Stimulated activated CD4-positive, alpha-beta T cell treated with anti-CD3 and anti-CD28 coated beads, Interleukin-15, amount 100 ng/mL, for 48 hours (primary cell): ENCODE measurements at places on chromosomes 5 and 9.

DNA sequence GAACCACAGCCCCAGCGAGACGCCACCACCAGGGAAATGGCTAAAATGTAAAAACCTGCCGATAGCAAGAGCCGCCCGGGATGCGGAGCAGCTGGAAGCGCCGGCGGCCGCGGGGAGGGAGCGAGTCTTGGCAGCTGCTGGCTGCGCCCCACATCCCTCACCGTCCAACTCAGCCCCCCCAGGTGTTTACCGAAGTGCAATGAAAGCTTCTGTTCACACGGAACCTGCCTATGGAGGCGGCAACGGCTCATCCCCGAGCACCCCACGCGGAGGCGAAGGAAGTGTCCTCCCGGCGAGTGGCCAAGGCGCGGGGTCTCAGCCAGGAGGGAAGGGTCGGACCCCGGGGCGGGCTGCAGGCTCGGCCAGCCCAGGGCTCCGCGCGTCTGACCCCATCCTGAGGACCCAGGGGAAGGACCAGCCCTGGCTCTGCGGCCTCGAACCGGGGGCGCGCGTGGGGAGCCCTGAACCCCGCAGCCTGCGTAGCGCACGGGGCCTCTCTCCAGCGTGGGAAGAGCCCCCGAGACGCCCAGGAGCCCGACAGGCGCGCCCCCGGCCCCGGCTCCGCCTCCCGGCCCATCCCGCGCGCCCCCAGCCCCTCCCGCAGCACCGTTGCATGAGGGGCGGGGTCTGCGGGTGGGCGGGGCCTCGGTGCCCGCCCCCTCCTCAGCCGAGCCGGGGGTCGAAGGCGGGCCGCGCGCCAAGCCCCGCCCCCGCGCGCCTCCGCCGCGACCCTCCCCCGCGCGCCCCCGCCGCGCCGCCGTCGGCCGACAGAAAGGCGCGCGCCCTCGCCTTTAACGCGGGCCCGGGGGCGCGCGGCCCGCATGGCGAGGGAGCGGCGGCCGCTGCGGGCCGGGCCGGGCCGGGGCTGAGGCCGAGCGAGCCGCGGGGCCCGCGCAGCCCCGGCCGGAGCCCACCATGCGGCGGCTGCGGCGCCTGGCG is at the start of gene DIPK1B:
TSS of gene DIPK1B (plus strand) at position 822 of the 939 bp plus-strand sequence. CDS start at position 916, 94 bp downstream.
- DNase-seq: no peak

- DNase-seq: no peak
Observed at GRCh38 chr9:129030191-129030590, 2.1 kb upstream of the SH3GLB2 start.

DNA sequence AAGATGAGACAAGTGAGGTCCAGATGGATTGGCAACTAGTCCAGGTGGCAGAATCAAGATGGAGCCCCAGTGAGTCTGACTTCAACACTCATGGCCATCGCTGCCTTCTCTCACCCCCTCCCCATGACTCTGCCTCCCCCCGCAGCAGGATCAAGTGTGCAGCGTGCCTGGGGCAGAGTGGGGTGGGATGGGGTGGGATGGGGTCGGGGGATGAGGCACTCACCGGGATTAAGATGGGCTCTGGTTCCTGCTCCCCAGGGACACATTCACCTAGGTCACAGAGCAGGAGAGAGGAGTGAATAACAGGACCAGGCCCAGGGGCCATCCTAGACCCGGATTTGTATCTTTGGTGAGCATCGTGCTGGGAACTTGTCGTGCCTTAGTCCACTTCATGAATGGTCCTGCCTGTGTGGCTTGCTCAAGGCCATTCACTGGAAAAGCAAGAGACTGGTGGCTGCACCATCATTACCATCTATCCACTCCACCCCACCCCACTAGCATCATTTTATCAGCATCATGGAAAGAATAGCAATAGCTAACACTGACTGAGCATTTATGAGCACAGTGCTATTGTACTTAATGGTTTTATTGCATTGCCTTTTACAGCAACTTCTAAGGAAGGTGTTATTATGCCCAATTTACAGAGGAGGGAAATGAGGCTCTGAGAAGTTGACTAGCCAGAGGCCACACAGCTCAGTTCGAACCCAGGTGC is 8.5 kb downstream of the AMBP start:
- no peak for DNase-seq

GRCh38 chr9:15187589-15187988 is 119.4 kb downstream of the TTC39B start:
- no peak for DNase-seq

- no peak for DNase-seq
Observed at GRCh38 chr9:86075132-86076109, 23.9 kb downstream of the GOLM1 start.

GRCh38 chr5:98301547-98301946 is 471.9 kb upstream of the RGMB start:
- DNase-seq: no peak

- DNase-seq: no peak
Observed at GRCh38 chr9:82621447-82621846, 441.5 kb downstream of the RASEF start.

GRCh38 chr9:36222449-36222848 is 31.7 kb downstream of the CLTA start:
- DNase-seq: no peak

- DNase-seq: no peak
Observed at GRCh38 chr9:128151309-128152132, 2.3 kb downstream of the LCN2 start.

- no peak for DNase-seq
Observed at GRCh38 chr9:382383-382782, 167.7 kb downstream of the DOCK8 start.

- no peak for DNase-seq
Observed at GRCh38 chr9:13863112-13863511, 450.8 kb downstream of the NFIB start.

DNA sequence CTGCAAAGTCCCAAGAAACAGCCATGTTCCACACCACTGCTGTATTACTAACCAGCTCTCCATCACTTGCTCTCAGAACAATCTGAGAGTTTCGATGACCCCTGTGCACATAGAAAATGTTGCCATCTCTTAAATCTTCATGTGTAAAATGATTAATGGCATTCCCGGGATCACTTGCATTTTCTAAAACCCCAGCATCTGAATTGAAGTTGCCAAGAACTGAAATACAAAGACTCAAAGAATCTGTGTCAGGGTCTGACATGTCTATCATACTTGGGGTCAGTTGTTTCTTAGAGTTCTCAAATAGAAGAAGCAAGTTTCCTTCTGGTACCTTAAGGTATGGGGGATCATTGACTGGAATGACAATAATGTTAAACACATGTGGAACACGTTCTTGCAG is 115.1 kb downstream of the ESM1 start:
- no peak for DNase-seq

- no peak for DNase-seq
Observed at GRCh38 chr5:181086026-181086883, 44.7 kb downstream of the OR2V1 start.

DNA sequence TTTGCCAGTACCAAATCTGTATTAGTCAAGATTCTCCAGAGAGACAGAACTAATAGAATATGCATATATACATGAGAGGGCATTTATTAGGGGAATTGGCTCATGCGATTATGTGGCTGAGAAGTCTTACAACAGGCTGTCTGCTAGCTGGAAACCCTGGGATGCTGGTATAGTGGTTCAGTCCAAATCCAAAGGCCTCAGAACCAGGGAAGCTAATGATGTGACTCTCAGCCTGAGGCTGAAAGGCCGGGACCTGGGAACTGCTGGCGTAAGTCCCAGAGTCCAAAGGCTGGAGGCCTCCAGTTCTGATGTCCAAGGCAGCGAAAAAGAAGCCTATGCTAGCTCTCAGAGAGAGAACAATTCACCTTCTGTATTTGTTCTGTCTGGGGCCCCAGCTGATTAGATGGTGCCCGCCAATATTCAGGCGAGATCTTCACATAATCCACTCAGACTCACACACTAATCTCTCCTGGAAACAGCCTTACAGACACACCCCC is 84.1 kb downstream of the KIAA1958 start:
- DNase-seq: no peak

DNA sequence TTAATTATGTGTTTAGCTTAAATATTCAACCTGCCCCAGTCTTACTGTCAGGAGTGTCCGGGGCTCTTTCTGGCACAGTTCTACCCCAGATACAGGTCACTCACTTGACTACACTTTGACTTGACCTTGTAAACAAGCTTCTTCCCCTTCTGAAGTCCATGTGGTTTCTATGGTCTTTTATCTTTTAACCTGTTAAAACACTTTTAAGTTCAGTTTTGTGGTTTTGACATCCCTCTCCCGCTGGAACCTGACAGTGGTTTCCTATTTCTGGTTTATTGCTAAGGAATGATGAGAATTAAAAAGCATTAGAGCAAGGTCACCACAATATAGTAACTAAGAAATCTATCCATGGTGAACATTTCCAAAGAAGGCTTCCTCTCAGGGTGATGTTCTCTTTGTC is 300.1 kb downstream of the TMEM167A start:
- DNase-seq: no peak

DNA sequence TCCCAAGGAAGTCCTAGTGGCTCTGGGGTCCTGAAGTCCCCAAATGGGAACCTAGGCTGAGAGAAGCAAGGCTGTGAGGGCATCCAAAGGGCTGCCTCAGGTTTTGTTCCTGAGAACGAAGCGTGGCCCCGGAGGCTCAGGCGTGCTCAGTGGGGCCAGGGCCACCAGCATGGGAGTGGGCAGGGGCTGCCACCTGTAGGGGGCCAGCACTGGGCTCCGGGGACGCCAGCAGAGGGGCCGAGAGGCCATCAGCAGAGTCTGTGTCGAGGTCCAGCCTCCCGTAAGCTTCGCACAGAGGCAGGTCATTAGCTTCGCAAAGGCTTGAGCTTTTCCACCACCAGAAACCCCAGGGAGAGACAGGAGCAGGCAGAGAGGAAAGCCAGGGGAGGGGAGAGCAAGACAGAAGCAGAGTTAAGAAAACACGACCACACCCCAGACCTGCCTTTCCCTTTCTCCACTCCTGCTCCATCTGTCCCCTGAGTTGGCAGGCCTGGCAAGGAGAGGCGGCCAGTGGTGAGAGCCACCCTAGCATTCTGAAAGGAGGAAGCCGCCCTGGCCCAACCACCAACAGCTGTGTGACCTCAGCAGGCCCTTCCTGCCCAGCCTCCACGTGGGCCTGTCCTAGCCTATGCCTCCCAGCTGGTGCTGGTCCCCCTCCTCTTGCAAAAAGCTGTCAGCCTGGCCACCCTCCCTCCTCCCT is 5.5 kb upstream of the SURF6 start:
- no peak for DNase-seq

GRCh38 chr5:142716963-142717362 is 31.1 kb upstream of the FGF1 start:
- peak; percentile 10 for DNase-seq

- DNase-seq: no peak
Observed at GRCh38 chr5:80268916-80269315, 13.1 kb upstream of the SERINC5 start.

DNA sequence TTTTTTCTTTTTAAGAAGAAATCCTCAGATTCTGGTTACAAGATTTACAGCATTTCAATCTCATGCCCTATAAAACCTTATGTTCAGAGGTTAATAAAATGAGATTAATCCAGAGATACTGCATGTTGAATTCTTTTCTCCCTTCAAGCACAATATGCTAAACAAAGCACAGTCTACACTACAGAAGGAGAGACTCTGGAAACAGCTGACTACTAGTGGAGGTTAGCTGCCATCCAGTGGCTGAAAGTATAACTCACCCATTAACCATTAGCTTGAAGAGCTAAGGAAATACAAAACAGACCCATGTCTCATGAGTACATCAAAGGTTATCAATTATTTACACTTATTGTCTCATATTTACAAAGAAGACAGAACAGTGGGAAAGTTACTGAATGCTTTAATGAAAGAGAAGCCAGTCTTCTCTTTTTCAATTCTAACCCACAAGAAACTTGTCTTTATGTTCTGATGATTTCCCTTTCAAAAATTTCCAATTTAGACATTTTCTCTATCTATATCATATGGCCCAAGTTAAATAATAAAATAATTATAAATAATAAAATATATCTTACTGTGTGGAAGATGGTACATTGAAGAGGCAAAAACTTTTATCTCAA is 12.7 kb upstream of the DNAH5 start:
- no peak for DNase-seq

GRCh38 chr9:15718423-15718822 is 165.6 kb downstream of the CCDC171 start:
- DNase-seq: no peak

DNA sequence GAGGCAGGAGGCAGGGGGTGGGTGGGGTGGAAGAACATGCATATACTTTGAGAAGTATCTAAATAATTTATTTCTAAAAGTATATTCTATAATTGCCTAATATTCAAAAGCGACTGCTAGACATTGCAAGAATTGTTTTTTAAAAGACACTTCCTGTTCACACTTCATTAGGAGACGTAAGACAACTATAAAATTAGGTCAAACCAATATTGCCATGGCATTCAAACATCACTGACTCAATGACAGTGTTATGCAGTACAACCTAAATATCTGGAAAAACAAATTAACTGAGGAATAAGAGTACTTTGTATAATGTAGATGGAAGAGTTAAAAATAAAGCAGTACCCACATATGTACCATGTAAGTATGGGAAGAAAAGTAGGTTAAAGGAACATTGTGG is 4.5 kb downstream of the CCNH start:
- no peak for DNase-seq

- DNase-seq: no peak
Observed at GRCh38 chr5:33720176-33720575, 171.6 kb downstream of the ADAMTS12 start.

DNA sequence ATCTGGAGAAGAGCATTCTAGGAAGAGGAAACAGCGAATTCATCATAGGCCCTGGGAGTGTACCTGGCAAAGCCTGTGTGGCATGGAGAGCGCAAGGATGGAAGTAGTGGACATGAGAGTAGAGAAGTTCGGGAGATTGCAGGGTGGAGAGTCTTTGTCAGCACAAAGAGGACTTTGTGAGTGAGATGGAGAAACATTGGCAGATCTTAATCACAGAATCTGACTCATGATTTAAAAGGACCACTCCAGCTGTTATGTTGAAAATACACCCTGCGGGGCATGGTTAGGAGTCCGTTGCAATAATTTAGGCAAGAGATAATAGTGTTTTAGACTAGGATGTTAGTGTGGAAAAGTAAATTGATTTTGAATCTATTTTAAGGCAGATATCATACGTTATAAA is 116.9 kb downstream of the HACD4 start:
- DNase-seq: no peak

- DNase-seq: no peak
Observed at GRCh38 chr5:71666321-71666720, 52.8 kb upstream of the CARTPT start.

DNA sequence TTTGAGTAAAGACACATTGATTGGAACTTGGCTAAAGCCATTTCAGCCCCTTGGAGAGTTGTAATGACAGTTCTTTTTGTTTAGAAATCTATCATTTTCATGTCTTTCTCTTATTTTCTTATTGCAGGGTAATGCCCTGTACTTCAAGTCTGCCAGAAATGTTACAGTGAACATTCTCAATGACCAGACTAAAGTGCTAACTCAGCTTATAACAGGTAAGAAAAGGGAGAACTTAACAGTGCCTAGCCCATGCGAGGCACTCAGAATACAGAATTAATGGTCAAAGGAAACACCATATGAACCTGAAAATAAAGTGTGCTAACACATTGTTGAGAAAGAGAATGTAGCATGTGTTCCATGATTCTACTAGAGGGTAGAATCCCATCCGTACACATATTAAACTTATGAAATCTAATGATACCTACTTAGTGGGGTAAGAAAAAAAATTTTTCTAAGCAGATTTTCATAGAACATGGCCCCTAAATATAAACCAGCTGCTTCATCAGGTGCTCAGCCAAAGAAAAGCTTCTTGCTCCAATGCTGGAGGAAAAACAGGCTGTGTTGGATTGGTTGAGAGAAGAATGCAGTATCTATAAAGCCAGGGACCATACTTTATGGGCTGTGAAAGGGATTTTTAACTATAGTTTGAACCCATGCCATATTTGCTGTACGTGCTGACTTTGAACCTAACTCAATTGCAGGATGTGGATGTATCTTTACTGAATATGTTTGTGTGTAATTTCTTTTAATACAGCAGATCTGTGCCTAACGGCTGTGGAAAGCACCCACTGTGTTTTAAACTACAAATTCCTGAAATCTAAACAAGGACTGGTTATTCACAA is 260.8 kb upstream of the PPP1R2B start:
- DNase-seq: no peak
